Right atrium auricular region (tissue), 2 donors: ENCODE measurements at places on chromosomes 7 and 10. TPM values are rescaled to one million over a fixed set of nuclear protein-coding genes. Genes with fewer than 3 reads are reported as not detected.

The ZPBP gene
- total RNA-seq, result not detected

The CH25H gene
- 1.8 TPM for total RNA-seq

The ITGA8 gene
- 4.9 TPM for total RNA-seq

The MNX1 gene
- not detected for total RNA-seq

The GALNT17 gene
- 4.0 TPM for total RNA-seq

The GATA3 gene
- 1.4 TPM for total RNA-seq

The FFAR4 gene
- 0.31 TPM for total RNA-seq

The SEMA3D gene
- total RNA-seq, result 1.5 TPM

The C10orf62 gene
- total RNA-seq, result 0.67 TPM

The FRAT1 gene
- total RNA-seq, result 3.3 TPM

The EVX1 gene
- total RNA-seq, result not detected

The HELLS gene
- total RNA-seq, result 0.55 TPM

DNA sequence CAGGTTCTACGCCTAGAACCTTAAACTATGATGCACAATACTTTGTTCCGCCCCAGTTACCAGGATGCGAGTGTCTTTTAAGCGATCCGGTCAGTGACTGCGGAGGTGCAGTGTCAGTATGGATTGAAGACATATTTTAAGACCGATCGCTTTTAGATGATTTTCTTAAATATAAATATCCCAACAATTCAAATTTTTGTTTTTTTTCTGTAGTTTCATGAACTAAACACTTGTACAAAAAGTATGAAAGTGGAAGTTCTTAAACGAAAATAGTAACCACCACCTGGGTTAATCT is 835 bp downstream of the COMMD3 start:
- H3K4me1 ChIP-seq, result peaks cover 26% of the 10 kb centered on the region
- H3K27me3 ChIP-seq, result no peaks in the 10 kb centered on the region
- peak overlapping the region; percentile 96 for H3K27ac ChIP-seq
- no peak for DNase-seq
- H3K4me3 ChIP-seq, result peak overlapping the region; percentile 82

GRCh38 chr10:100923580-100923979 is 10.8 kb downstream of the SLF2 start:
- H3K27ac ChIP-seq, result no peak overlapping the region
- H3K27me3 ChIP-seq, result no peaks in the 10 kb centered on the region
- peaks cover 35% of the 10 kb centered on the region for H3K36me3 ChIP-seq
- H3K4me1 ChIP-seq, result no peaks in the 10 kb centered on the region
- no peak overlapping the region for H3K4me3 ChIP-seq

- H3K4me3 ChIP-seq, result no peak overlapping the region
- no peaks in the 10 kb centered on the region for H3K27me3 ChIP-seq
- DNase-seq, result no peak
- no peak overlapping the region for H3K27ac ChIP-seq
Observed at GRCh38 chr7:94087664-94088352, 83.7 kb upstream of the BET1 start.

DNA sequence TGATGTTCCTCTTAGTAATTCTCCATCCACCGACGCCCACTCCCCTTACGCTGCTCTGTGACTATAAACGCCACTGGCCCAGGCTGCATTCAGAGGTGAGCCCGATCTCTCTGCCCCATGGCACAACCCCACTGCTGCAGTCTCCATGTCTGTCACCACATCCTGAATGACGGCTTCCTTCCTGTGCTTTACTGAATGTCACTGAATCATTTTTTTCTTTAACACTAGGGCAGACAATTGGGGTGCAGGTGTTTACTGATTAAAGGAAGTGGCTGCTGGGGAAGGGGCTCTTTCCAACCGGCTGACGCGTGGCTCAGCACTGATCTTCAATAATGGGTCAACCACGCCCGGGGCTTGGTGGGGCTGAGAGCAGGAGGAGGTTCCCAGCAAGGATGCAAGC is 208.3 kb downstream of the USP6NL start:
- no peak overlapping the region for H3K27ac ChIP-seq
- H3K36me3 ChIP-seq, result no peaks in the 10 kb centered on the region
- H3K4me3 ChIP-seq, result no peak overlapping the region
- H3K4me1 ChIP-seq, result no peaks in the 10 kb centered on the region

DNA sequence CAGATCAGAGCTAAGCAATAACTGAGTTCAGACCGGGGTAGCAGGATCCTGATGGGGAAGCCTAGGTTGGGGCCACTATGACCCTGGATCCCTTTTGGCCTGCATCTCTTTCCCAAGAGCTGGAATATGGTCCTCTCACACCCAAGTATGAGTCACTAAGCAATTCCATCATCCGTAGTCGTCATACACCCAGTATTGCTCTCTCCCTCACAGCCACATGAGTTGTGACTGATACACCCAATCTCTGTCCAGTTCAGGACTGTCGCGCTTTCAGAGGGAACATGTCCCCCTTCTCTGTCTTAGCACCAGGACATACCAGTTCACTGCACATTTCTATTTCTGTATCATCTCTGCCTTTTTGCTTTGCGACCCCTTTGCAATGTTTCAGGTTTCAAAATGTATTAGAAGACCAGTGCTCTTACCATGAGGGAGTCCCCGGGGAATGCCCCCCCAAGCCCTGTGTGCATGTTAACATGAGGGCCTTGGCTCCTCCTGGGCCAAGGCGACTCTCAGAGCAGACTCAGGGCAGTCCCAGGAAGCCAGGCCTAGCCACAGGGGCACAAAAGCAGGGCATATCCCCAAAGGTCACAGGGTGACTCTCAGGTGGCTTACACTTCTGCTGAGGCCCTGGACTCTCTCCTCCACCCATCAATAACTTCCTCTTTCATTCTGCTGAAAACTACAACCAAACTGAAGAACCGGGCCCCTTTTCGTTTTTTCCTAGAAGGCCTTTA is 75.3 kb upstream of the SAMD8 start:
- no peak overlapping the region for H3K27ac ChIP-seq
- H3K36me3 ChIP-seq, result peaks cover under 1% of the 10 kb centered on the region
- peaks cover 29% of the 10 kb centered on the region for H3K4me1 ChIP-seq
- no peak for DNase-seq

DNA sequence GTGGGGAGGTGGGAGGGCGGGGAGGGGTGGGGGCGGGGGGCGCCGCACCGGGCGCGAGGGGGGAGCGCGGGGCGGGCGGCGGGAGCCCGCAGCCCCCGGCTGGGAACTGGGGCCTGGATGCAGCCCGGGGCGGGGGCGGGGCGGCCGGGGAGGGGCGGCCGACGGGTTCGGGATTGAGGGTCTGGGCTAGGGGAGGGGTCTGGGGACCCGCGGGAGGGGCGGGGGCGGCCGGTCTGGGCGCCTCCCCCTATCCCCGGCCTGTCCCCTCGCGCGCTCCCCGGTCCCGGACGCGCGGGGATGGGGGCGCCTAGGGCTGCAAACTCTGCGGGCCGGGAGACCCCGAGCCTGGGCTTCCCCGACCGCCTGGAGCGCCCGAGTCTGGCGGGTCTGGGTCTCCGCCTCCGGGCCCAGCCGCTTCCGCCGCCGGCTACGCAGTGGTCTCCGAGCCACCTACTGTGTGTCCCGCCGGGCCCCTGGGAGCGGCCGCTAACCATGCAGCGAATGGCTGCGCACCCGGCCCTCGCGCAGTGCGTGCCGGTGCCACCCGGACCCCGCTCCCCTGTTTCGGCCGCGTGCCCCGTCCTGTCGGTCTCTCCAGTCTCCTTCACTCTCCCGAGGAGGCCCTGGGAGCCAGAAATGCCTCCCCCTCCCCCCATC is 375 bp upstream of the FGF8 start:
- DNase-seq, result no peak
- H3K36me3 ChIP-seq, result no peaks in the 10 kb centered on the region
- H3K4me1 ChIP-seq, result no peaks in the 10 kb centered on the region

GRCh38 chr7:111486472-111487142 is 75.7 kb downstream of the IMMP2L start:
- H3K27ac ChIP-seq, result no peak overlapping the region
- no peaks in the 10 kb centered on the region for H3K27me3 ChIP-seq
- DNase-seq, result no peak
- H3K4me3 ChIP-seq, result no peak overlapping the region
- H3K36me3 ChIP-seq, result no peaks in the 10 kb centered on the region
- peaks cover 6% of the 10 kb centered on the region for H3K4me1 ChIP-seq

- no peaks in the 10 kb centered on the region for H3K36me3 ChIP-seq
- no peaks in the 10 kb centered on the region for H3K4me1 ChIP-seq
- DNase-seq, result no peak
Observed at GRCh38 chr10:8323428-8324054, 269.1 kb downstream of the GATA3 start.

DNA sequence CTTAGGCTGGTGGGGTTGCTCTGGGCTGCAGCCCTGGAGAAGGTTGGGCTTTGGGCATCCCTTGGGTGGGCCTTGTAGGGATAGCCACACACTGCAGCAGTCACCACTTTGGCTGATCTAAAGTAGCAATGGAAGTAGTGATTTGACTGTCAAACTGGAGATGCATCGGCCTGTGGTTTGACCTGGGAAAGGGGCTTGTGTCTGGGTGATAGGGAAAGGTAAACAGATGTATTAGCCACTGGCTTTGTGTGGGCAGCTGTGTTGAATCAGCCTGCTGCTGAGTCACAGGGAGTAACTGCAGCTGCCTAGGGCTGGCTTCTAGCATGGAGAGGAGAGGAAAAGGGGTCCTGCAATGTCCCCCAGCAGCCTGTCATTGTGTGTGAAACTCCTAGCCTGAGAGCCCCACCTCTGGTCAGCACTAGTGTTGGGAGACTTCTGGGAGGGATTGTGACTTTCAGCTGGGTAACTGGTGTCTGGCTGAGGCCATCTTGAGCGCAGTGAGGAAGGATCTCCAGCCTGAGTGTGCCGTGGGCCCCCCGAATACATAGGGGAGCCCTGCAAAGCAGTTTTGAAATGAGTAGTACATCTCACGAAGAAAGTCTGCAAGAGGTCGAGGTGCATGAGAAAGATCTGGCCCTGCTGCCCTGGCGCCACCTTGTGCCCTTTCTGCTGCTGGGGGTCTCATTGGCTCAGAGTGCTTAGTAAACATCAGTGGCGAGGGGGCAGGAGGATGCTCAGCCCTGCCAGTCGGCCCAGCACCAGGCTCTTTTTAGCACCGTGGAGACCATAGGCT is 117.3 kb downstream of the FANK1 start:
- H3K4me3 ChIP-seq, result no peak overlapping the region
- H3K36me3 ChIP-seq, result no peaks in the 10 kb centered on the region
- no peaks in the 10 kb centered on the region for H3K4me1 ChIP-seq

DNA sequence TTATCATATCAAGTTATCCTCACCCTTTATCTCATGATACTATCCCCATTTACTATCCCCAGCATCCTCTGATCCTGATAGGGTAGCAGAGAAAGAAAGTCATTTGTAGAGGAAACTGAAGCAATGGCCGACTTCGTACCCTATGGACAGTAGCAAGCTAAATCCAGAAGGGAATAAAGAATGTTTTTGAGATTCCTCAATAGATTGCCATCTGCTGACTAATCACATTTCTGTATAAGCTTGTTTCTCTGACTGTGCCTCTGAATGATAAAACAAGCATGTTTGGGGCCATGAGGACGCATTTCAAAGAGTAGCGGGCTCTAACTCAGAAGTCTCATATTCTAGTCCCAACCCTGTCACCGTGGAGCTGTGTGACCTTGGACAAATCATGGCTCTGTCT is 13.2 kb upstream of the FAM107B start:
- no peak overlapping the region for H3K4me3 ChIP-seq
- H3K27ac ChIP-seq, result no peak overlapping the region
- no peaks in the 10 kb centered on the region for H3K4me1 ChIP-seq
- DNase-seq, result no peak
- no peaks in the 10 kb centered on the region for H3K36me3 ChIP-seq

GRCh38 chr10:21993360-21994001 is 10.0 kb downstream of the DNAJC1 start:
- H3K27me3 ChIP-seq, result no peaks in the 10 kb centered on the region
- H3K27ac ChIP-seq, result no peak overlapping the region
- DNase-seq, result no peak
- H3K36me3 ChIP-seq, result no peaks in the 10 kb centered on the region
- no peak overlapping the region for H3K4me3 ChIP-seq

DNA sequence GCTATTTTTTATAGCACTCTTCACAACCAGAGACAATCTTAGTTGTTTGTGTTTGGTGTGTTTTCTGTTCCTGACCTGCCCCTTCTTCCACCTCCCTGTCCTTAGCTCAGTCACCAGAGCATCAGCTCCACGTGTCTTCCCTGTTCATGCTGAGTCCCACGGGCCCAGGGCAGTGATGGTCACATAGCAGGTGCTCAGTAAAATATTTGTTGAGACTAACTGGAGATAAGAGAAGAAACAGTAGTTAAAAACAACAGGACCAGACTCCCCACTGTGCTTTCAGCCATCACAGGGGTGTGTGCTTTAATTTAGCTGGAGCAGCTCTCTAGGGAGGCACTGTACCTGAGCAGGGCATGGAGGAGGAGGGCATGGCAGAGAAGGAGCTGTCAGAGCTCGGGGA is 307.3 kb upstream of the ZNF32 start:
- no peak overlapping the region for H3K27ac ChIP-seq
- DNase-seq, result no peak
- no peaks in the 10 kb centered on the region for H3K27me3 ChIP-seq

DNA sequence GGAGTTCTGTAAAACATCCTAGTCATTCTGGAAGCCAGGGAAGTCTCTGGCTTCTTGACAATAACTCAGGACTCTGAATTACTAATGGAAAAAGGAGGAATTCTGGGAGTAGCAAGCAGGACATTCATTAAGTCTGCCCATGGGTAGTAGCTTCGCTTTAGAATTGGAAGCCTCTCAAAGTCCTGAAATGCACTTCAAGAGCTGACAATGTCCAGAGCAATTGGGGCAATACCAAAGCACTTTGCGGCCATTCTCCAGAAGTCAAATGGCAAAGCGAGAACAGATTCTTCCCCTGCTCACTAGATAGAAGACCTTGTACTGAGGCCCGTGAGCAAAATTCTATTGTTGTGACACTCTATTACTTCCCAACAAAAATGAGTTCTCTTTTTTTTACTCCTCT is 150.3 kb upstream of the FRMD4A start:
- no peaks in the 10 kb centered on the region for H3K27me3 ChIP-seq
- no peak overlapping the region for H3K4me3 ChIP-seq
- no peak overlapping the region for H3K27ac ChIP-seq

GRCh38 chr10:63128443-63128842 is 4.7 kb upstream of the NRBF2 start:
- no peaks in the 10 kb centered on the region for H3K4me1 ChIP-seq
- no peak overlapping the region for H3K27ac ChIP-seq
- DNase-seq, result no peak

DNA sequence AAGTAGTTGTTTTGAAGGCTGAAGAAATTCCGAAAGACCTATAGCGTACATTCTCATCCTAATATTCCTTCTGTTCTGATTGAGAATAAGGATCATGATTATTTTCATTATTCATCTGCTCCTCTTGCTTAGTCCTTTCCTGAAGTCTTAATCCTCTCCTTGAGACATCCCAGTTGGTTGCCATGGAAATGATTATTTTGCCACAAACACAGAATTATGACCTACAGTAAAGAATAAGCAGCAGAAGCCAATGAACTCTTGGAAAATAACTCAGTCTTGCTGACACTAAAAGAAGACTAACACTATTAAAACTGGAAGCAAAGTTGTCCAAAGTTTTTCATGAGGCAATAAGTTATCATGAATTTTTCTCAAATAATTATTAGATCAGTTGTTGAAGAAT is 47.8 kb upstream of the JAZF1 start:
- no peak overlapping the region for H3K27ac ChIP-seq
- H3K27me3 ChIP-seq, result no peaks in the 10 kb centered on the region
- H3K4me1 ChIP-seq, result no peaks in the 10 kb centered on the region
- H3K4me3 ChIP-seq, result no peak overlapping the region
- no peak for DNase-seq

GRCh38 chr10:30151581-30152389 is 92.4 kb upstream of the JCAD start:
- H3K4me1 ChIP-seq, result peaks cover 9% of the 10 kb centered on the region
- H3K4me3 ChIP-seq, result no peak overlapping the region
- DNase-seq, result peak; percentile 84
- H3K27ac ChIP-seq, result no peak overlapping the region
- H3K27me3 ChIP-seq, result no peaks in the 10 kb centered on the region
